ENCODE measurements at places on chromosomes 7 and 10.
A peak's percentile ranks its signal among the peaks of the same experiment; 100 is the strongest.

GRCh38 chr10:12333380-12334185 is 15.8 kb upstream of the CAMK1D start:
- peak; percentile 96 for DNase-seq

GRCh38 chr7:2255145-2256139 is 13.4 kb downstream of the NUDT1 start:
- no peak for DNase-seq

- DNase-seq = no peak
These were observed 4.4 kb downstream of the MRLN start for GRCh38 chr10:59748834-59749233.

- DNase-seq = no peak
These were observed 1.5 kb upstream of the JAKMIP3 start for GRCh38 chr10:132064082-132064755.

DNA sequence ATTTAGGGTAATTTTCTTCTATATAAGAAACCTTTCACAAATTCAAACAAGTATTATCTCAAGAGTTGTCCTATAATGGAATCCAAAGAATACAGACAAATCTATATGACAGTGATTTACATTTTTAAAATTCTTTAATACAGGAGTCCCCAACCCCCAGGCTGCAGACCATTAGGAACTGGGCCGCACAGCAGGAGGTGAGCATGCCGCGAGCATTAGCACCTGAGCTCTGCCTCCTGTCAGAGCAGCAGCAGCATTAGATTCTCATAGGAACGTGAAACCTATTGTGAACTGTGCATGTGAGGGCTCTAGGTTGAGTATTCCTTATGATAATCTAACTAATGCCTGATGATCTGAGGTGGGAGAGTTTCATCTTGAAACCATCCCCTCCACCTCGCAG is 37.7 kb downstream of the SNX13 start:
- no peak for DNase-seq

DNA sequence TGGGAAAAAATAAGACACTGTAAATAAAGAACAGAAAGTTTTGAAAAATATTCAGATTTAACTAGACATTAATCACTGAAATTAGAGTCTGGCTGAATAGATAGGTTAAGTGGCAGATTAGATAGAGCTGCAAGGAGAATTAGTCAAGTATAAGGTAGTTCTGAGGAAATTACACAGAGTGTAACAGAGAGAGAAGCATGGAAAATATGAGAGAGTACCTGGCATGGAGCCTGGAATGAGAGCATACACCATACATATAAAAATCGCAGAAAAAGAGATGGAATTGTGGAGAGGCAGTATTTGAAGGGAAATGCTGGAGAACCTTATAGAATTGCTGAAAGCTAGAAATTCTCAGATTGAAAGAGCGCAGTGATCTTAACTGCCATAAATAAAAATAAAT is 46.9 kb downstream of the ZNRF2 start:
- DNase-seq = peak; percentile 13

DNA sequence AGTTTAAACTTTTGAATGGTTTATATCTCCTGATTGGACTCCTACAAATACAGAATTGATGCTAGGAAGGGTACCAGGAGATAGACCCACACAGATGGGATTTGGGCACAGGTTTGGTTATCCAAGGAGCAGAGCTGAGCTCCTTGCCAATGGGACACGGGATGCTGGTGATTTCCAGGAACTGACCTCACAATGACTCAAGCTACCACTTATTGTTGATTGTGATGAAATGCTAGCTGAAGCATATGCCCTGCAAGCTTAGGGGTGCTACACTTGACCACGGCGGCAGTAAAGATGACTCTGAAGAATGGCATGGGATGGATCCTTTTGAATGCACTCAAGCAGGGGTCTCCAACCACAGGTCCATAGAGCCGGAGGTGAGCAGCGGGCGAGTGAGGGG is 45.5 kb upstream of the VKORC1L1 start:
- no peak for DNase-seq

GRCh38 chr10:62744136-62744535 is 60.4 kb upstream of the ADO start:
- DNase-seq = peak; percentile 93

DNA sequence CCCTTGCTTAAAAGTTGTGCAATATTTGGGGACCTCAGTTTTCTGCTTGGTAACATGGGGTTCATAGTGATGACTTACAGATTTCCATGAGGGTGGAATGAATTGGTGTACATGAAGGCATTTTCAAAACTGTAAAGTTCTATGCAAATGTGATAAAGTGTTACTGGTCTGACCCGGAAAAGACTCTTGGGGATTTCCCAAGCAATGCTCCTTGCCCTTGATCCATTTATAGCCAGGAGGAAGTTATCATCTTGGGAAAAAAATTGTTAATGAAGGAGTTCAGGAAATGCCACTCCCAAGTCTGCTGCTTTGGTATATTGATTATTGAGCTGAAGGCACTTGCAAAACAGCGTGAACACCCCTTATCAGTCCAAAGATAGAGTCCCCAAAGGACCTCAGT is 96.3 kb upstream of the ZPBP start:
- DNase-seq = peak; percentile 78

- no peak for DNase-seq
These were observed 4.5 kb upstream of the TFPI2 start for GRCh38 chr7:93894966-93895640.

GRCh38 chr7:93307131-93307660 is 75.0 kb downstream of the VPS50 start:
- DNase-seq = no peak

GRCh38 chr7:88775838-88776237 is 16.3 kb downstream of the ZNF804B start:
- no peak for DNase-seq

DNA sequence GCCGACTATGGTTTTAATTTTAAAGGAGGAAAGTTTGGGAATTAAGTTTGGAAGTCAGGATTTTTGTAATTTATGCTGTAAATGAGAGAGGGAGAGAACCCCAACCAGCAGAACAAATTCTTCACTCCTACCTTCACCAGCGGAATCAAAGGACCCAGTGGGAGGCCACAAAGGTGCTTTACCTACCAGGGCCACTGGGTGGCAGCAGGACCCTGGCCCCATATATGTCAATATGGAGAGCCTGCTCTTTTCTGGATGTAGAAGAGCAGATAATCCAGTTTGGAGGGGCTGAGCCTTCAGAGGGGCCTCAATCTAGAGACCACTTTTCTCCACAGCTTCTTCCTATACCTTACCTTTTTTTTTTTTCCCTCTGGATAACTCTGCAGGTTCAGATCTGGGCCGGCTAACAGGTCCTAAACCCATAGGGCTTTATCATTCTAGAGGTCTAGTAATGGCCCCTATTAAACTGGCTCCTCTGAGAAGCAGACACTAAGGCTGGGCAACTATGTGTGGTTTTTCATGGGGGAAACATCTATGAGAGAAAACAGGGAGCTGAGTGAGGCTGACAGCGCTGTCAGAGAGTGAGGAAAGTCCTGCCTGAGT is 8.5 kb upstream of the SCD start:
- DNase-seq = peak; percentile 69

Measured in inflammatory macrophage treated with lipopolysaccharide for 4 hours (primary cell).